ENCODE measurements at places on chromosomes 1 and 21.
A peak's percentile ranks its signal among the peaks of the same experiment; 100 is the strongest.

DNA sequence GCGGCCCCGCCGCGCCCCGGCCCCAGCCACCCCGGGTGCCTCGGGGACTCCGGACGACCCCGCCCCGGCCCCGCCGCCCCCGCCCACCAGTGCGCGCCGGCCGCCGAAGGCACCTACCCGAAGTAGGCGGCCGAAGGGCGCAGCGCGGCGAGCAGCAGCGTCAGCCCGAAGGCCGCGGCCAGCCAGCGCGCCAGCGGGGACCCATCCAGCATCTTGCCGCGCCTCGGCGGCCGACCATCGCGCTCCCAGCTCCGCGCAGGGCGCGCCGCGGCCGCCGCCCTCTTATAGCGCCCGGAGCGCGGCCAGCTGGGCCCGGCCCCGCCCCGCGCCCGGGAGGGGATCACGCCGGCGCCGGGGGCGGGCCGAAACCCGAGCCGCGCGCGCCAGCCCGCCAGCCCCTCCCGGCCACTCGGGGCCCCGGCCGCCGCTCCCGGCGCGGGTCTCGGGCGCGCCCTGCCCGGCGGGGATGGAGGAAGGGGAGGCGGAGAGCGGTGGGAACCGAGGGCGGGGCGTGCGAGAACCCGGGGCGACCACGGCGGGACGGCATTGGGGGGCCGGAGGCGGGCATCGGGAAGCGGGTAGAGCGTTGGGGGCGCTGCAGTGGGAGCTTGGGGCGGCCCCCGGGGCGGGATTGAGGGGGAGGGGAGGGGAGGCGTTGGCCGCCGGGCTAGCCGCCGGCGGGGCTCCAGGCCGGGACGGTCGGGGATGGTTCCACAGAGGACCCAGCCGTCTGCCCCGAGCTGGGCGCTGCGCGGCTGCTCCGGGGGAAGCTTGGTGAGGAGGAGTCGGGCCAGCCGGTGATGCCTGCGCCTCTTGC lies at the start of gene WNT9A:
Gene WNT9A (minus strand): TSS at position 257 of the 817 bp plus-strand sequence. CDS start 45 bp downstream, at position 212.
- DNase-seq = peak; percentile 74

- DNase-seq = no peak
These were observed 10.0 kb downstream of the ARID1A start for GRCh38 chr1:26705788-26706311.

- DNase-seq = no peak
These were observed 72.5 kb downstream of the PAX7 start for GRCh38 chr1:18703041-18703621.

DNA sequence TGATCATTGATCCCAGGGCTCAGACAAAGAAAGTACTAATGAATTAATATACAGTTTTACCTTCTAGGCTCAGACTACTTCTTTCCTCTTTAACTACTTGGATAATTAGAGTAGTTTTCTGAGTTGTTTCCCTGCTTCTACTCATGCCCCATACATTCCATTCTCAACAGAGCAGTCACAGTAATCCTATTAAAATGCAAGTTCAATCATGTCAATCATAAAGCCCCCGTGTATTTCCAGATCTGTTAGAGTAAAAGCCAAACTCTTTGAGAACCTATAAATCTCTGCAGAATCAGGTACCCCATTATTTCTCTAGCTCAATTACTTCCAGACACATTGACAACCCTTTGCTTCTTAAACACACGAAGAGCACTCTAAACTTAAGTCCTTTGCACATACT lies 242.1 kb upstream of the PRMT6 start:
- no peak for DNase-seq

DNA sequence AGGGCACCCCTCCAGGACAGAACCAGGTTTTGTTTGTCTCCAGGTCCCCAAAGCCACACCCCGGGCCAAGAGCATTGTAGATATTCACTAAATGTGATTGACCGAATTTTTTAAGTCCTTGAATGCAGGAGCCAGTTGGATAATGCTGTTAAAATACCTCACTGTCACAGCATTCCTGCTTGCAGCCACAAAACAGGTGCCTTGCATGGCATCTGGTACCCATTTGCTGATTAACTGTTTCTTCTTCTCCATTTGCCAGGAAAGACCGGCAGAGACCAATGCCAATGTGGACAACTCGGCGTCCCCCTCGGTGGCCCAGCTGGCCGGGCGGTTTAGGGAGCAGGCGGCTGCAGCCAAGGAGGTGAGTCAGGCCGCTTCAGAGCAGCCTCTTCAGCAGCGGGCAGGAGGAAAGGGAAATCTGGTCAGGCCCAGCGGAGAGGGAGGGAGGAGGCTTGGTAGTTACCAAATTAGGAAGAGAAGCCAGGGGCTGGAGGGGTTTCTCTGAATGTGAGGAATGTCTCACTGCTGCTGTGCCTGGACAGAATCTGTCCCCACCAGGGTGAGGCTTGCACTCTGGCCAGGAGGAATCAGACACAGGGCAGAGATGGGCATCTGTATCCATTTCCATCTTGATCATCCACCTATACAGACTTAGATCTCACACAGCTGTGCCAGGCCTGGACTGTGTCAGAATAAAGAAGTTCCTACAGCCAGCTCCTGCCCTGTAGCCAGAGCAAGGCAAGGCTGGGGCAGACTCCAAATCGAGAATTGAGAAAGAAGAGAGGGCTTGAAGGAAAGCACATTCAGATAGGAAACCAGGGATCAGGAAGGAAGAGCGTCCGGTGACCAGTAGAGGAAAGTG lies 37.9 kb upstream of the MPZL1 start:
- DNase-seq = no peak

GRCh38 chr1:3067301-3067670 lies 1.7 kb upstream of the PRDM16 start:
- DNase-seq = no peak

- no peak for DNase-seq
These were observed 32.4 kb downstream of the PIK3C2B start for GRCh38 chr1:204462229-204462561.

GRCh38 chr1:117401761-117402160 lies 34.5 kb downstream of the MAN1A2 start:
- no peak for DNase-seq

DNA sequence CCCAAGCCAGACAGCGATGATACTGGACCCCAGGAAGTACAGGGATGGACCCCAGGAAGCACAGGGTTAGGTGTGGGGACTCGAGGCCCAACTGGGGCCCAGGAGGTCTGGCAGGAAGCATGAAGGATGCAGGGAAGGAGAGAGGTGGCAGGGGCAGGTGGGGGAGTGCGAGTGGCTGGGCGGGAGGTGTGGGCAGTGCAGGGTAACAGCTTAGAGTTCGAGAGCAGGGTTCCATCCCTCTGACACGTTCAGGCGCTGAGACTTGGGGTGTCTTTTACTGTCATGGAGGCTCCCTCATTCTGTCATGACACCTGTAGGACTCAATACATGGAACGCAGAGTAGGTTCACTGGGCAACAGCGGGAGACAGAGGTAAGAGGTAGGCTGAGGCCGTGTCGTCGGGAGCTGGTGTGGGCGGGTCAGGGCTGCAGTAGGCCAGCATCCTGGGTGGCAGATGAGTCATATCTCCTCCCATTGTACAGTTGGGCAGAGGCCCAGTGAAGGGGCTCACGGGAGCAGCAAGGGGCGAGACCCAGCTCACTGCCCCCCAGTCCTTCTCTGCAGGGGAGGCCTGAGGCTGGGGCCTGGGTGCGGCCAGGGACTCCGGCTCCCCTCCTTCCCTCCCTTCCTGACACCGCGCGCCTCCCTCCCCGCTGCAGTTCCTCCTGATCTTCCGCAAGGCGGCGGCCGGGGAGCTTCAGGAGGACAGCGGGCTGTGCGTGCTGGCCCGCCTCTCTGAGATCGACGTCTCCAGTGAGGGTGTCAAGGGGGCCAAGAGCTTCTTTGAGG lies 11.6 kb upstream of the CTRC start:
- DNase-seq = no peak

DNA sequence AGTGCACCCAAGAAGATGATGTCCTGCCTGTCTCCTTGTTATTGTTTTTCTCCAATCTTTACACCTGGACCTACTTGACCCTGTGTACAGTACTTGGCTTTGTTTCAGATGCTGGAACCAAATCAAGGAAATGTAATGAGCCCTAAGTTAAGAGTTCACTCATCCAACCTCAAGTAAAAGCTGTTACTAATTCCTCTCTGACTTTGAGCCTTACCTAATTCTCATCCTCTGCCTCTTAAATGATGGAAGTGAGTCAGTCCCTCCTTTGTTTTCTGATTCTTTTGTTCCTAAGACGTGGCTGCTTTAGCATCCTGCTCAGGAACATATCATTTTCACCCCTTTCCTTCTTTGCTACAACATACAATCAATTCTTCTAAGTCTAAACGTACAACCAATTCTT lies 15.3 kb upstream of the PLA2G4A start:
- no peak for DNase-seq

GRCh38 chr1:197559655-197560054 lies 215.6 kb downstream of the DENND1B start:
- no peak for DNase-seq

DNA sequence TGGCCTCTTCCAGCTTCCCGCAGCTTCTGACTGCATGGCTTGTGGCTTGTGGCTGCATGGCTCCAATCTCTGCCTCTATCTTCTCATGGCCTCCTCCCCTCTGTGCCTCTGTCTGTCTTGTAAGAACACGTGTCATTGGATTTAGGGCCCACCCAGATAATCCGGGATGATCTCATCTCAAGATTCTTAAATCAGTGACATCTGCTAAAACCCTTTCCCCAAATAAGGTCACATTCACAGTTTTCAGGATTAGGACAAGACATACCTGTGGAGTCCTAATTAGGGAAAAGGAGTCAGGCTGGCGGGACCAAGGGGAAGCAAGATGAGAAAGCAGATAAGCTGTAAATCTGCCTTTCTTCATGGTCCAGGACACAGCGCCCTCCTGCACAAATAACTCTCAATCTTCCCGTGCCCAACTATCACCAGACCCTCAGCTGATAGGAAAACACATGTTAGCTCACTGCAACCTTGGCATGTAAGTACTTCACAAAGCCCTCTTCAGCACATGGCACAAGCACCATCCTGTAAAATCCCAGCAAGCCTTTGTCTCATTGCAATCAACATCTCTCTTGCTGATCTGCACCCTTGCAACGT lies 82.2 kb downstream of the SPSB1 start:
- no peak for DNase-seq

DNA sequence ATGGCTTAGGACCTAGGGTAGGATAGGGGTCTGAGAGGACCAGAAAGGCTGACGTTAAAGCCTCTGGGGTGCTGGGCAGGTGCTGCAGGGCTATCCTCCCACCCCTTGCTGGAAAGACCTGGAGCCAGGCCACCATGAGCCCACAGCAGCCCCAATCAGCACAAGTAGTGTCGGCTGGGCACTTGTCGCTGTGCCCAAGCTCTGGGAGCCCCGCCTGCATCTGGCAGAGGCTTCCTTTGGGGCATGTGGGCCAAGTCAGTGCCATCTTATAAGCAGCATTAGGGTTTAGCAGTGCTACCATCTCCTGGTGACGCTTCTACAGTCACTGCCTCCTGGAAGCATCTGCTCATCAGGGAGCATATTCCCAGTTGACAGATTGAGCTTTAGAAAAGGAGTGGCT lies 31.3 kb downstream of the MAN1C1 start:
- DNase-seq = no peak

DNA sequence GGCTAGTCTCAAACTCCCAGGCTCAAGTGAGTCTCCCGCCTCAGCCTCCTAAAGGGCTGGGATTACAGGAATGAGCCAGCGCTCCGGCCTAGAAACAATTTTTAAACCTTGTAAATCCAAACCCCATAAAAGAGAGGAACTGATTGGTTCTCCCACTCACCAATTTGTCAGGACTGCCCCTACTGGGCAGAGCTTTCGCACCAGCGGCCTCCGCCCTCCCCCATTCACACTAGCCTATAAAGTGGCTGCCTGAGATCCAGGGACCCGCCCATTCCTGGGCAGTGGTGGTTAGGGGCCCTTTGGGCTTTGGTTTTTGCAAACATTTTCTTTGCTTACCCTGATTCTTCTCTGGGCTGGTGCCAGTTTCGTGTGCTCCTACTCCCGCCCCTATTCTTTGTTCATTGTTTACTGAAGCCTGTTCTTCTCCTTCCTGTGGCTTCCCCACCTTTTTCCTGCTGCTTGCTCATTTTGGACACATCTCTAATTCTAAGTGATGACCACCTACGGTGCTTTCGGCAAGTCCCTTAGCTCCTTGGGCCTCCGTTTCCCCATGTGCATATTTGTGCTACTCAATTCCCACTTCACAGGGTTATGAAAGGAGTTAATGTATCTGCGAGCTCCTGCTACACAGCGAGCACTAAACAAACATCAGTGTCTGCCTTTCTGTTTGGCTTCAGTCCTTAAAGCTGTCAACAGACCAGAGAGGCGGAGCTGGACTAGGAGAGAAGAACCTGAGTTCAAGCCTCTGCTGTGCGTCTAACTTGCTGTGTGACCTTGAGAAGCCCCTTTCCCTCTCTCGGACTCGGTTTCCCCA lies 39.8 kb upstream of the CLIC4 start:
- peak; percentile 97 for DNase-seq

DNA sequence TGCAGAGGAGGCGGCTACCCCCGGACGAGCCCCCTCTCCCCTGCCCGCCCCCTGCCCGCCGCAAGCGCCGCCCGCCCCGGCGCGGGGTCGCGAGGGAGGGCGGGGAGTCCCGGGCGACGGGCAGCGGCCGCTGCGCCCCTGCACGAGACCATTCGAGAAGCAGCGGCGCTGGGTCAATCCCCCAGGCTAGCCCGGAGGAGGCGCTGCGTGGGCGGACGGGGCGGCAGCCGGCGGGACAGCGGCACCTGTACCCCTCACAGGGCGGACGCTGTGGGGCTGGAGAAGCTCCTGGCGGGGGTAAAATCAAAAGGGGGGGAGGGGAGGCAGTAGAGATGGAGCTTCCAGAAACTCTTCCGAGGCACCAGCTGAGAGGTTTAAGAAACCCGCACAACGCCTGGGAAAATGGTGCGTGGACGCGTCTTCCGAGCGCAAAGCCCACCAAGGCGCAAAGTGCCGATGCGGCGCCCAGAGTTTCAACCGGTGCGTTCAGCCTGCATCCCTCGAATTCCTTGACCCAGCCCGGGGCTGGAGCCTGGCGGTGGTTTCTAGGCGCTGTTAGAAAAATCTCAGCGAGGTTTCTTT lies at the start of gene PLPPR5:
Gene PLPPR5 (minus strand): TSS at position 1 of the 582 bp plus-strand sequence. CDS start 190 bp downstream, outside the sequence.
- DNase-seq = no peak
